Progenitor cell of endocrine pancreas (in vitro differentiated cells): ENCODE measurements at places on chromosomes 7 and 10.

GRCh38 chr10:49119746-49120145 is 4.4 kb upstream of the VSTM4 start:
- H3K4me3 ChIP-seq: no peak overlapping the region
- H3K4me1 ChIP-seq: peaks cover 1% of the 10 kb centered on the region
- no peak for DNase-seq
- peak overlapping the region; percentile 79 for H3K27ac ChIP-seq

- H3K36me3 ChIP-seq: no peaks in the 10 kb centered on the region
- H3K4me1 ChIP-seq: no peaks in the 10 kb centered on the region
- DNase-seq: no peak
- no peak overlapping the region for H3K27ac ChIP-seq
- H3K27me3 ChIP-seq: peaks cover 40% of the 10 kb centered on the region
Observed at GRCh38 chr10:117632406-117632805, 89.9 kb downstream of the EMX2 start.

GRCh38 chr7:75663302-75663907 is 75.3 kb downstream of the HIP1 start:
- H3K27me3 ChIP-seq: no peaks in the 10 kb centered on the region
- no peak overlapping the region for H3K4me3 ChIP-seq
- no peak for DNase-seq
- H3K4me1 ChIP-seq: no peaks in the 10 kb centered on the region
- H3K36me3 ChIP-seq: no peaks in the 10 kb centered on the region
- H3K27ac ChIP-seq: no peak overlapping the region

DNA sequence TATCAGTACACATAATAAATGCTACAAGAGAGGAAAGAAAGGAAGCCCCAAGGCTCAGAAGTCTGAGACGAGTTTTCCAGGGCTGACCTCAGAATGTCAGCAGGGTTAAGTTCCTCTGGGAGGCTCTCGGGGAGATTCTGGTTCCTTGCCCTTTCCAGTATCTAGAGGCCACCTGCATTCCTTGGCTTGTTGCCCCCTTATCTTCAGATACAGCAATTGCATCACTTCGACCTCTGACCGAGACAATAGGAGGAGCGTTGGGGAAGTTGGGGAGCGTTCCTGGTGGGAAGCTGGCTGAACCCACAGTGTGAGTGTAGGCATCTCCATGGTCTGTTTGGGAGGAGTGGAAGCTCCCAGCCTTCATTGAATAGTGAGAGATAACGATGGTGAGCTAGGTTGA is 72.0 kb upstream of the MTPN start:
- no peaks in the 10 kb centered on the region for H3K27me3 ChIP-seq
- no peaks in the 10 kb centered on the region for H3K36me3 ChIP-seq
- H3K27ac ChIP-seq: no peak overlapping the region
- no peaks in the 10 kb centered on the region for H3K4me1 ChIP-seq
- no peak overlapping the region for H3K4me3 ChIP-seq
- DNase-seq: no peak

GRCh38 chr7:80918399-80918798 is 452 bp downstream of the SEMA3C start:
- H3K27ac ChIP-seq: peak overlapping the region; percentile 98
- peaks cover 23% of the 10 kb centered on the region for H3K36me3 ChIP-seq
- H3K27me3 ChIP-seq: no peaks in the 10 kb centered on the region
- peaks cover 59% of the 10 kb centered on the region for H3K4me1 ChIP-seq
- DNase-seq: no peak

- H3K27me3 ChIP-seq: no peaks in the 10 kb centered on the region
- no peaks in the 10 kb centered on the region for H3K4me1 ChIP-seq
- no peak overlapping the region for H3K4me3 ChIP-seq
- H3K27ac ChIP-seq: no peak overlapping the region
Observed at GRCh38 chr7:108181073-108181985, 51.2 kb upstream of the LAMB4 start.

- no peak for DNase-seq
- peaks cover 5% of the 10 kb centered on the region for H3K4me1 ChIP-seq
- peaks cover 2% of the 10 kb centered on the region for H3K36me3 ChIP-seq
- no peak overlapping the region for H3K4me3 ChIP-seq
- H3K27me3 ChIP-seq: no peaks in the 10 kb centered on the region
Observed at GRCh38 chr10:53052521-53053164, 280.1 kb upstream of the MBL2 start.

GRCh38 chr7:142279601-142280000 is 21.7 kb upstream of the PRSS58 start:
- H3K4me1 ChIP-seq: no peaks in the 10 kb centered on the region
- no peaks in the 10 kb centered on the region for H3K36me3 ChIP-seq
- no peak overlapping the region for H3K27ac ChIP-seq
- no peak for DNase-seq
- peaks cover 6% of the 10 kb centered on the region for H3K27me3 ChIP-seq
- H3K4me3 ChIP-seq: no peak overlapping the region

- peaks cover 40% of the 10 kb centered on the region for H3K36me3 ChIP-seq
- peaks cover 6% of the 10 kb centered on the region for H3K4me1 ChIP-seq
- H3K27me3 ChIP-seq: no peaks in the 10 kb centered on the region
Observed at GRCh38 chr10:74103560-74104258, 46.9 kb downstream of the AP3M1 start.

GRCh38 chr7:103794424-103794823 is 195.0 kb downstream of the RELN start:
- H3K4me1 ChIP-seq: peaks cover 7% of the 10 kb centered on the region
- no peak for DNase-seq
- no peak overlapping the region for H3K27ac ChIP-seq
- H3K4me3 ChIP-seq: no peak overlapping the region
- no peaks in the 10 kb centered on the region for H3K27me3 ChIP-seq

DNA sequence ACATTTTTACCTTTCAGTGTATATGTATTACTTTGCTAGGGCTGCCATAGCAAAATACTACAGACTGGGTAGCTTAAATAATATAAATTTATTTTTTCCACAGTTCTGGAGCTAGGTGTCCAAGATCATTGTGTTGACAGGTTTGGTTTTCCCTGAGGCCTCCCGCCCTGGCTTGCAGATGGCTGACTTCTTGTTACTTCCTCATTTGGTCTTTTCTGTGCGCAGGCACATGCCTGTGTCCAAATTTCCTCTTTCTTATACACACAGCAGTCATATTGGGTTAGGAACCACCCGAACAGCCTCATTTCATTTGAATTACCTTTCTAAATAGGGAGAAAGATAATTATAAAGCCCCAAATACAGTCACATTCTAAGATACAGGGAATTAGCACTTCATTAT is 521.6 kb upstream of the SORCS1 start:
- H3K4me1 ChIP-seq: peaks cover 1% of the 10 kb centered on the region
- no peaks in the 10 kb centered on the region for H3K36me3 ChIP-seq
- H3K27ac ChIP-seq: no peak overlapping the region
- DNase-seq: no peak
- H3K27me3 ChIP-seq: no peaks in the 10 kb centered on the region

- H3K4me1 ChIP-seq: peaks cover 2% of the 10 kb centered on the region
- H3K27ac ChIP-seq: no peak overlapping the region
- H3K27me3 ChIP-seq: no peaks in the 10 kb centered on the region
- no peaks in the 10 kb centered on the region for H3K36me3 ChIP-seq
Observed at GRCh38 chr10:110056822-110057221, 49.0 kb downstream of the ADD3 start.

- DNase-seq: no peak
- H3K27ac ChIP-seq: no peak overlapping the region
- no peaks in the 10 kb centered on the region for H3K36me3 ChIP-seq
Observed at GRCh38 chr10:104450954-104451353, 97.3 kb downstream of the CFAP58 start.

DNA sequence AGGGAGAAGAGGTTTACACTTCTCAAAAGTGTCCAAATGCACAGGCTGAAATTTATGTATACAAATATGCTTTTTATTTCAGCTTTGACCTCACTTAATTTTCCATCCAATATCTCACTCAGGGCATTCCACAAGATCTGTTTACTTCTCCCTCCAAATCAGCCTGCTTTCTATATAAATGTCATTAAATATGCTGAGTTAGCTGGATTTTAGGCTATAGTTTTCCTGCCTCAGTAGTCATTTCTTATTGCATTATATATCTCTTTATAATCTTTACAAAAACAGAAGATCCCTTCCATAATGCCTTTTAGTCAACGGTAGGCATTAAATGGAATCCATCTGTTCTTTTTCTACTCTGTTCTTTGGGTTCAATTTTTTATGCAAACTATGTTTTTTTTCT is 71.7 kb upstream of the KCND2 start:
- no peaks in the 10 kb centered on the region for H3K4me1 ChIP-seq
- no peaks in the 10 kb centered on the region for H3K36me3 ChIP-seq
- no peak overlapping the region for H3K4me3 ChIP-seq

GRCh38 chr7:27112955-27113949 is 10.8 kb upstream of the HOXA2 start:
- H3K4me3 ChIP-seq: peak overlapping the region; percentile 97
- H3K27me3 ChIP-seq: no peaks in the 10 kb centered on the region
- peaks cover 23% of the 10 kb centered on the region for H3K36me3 ChIP-seq
- peaks cover 60% of the 10 kb centered on the region for H3K4me1 ChIP-seq

- no peak overlapping the region for H3K27ac ChIP-seq
- no peak for DNase-seq
- H3K4me3 ChIP-seq: no peak overlapping the region
- peaks cover 31% of the 10 kb centered on the region for H3K36me3 ChIP-seq
- no peaks in the 10 kb centered on the region for H3K27me3 ChIP-seq
- H3K4me1 ChIP-seq: no peaks in the 10 kb centered on the region
Observed at GRCh38 chr7:5012985-5013384, 32.7 kb upstream of the RBAK start.

- DNase-seq: no peak
- H3K36me3 ChIP-seq: peaks cover 3% of the 10 kb centered on the region
- H3K27me3 ChIP-seq: no peaks in the 10 kb centered on the region
- H3K27ac ChIP-seq: no peak overlapping the region
Observed at GRCh38 chr10:74371696-74372095, 220.7 kb downstream of the ADK start.

DNA sequence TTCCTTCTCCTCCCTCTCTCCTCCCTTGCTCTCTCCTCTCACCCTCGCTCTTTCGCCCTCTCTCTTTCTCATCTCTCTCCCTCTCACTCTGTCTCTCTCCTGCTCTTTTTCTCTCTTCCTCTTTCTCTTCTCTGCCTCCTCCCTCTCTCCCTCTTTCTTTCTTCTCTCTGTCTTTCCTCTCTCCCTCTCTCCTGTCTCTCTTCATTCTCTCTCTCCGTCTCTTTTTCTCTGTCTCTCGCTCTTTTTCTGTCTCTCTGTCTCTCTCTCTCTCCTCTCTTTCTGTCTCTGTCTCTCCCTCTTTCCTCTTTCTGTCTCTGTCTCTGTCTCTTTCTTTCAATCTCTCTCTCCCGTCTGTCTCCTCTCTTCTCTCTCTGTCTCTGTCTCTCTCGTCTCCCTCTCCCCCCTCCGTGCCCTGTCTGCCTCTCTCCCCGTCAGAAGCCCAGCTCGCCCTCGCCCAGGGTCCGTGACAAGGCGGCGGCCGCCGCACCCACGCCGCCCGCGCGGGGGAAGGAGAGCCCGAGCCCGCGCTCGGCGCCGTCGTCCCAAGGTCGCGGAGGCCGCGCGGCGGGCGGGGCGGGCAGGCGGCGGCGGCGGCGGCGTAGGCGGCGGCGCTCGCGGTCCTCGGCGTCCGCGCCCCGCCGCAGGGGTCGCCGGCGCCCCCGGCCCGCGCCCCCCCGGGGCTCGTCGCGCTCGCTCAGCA is 21.3 kb upstream of the HSPB1 start:
- H3K36me3 ChIP-seq: no peaks in the 10 kb centered on the region
- H3K4me3 ChIP-seq: peak overlapping the region; percentile 58
- no peak for DNase-seq

GRCh38 chr7:124635416-124635815 is 130.2 kb downstream of the GPR37 start:
- no peak overlapping the region for H3K4me3 ChIP-seq
- no peaks in the 10 kb centered on the region for H3K27me3 ChIP-seq
- H3K36me3 ChIP-seq: no peaks in the 10 kb centered on the region
- H3K27ac ChIP-seq: no peak overlapping the region
- DNase-seq: no peak

GRCh38 chr7:150854066-150855000 is 2.0 kb downstream of the AOC1 start:
- H3K4me1 ChIP-seq: peaks cover 2% of the 10 kb centered on the region
- H3K27ac ChIP-seq: no peak overlapping the region
- no peak for DNase-seq
- H3K36me3 ChIP-seq: no peaks in the 10 kb centered on the region

GRCh38 chr10:58072634-58073033 is 195.1 kb downstream of the IPMK start:
- DNase-seq: no peak
- H3K4me3 ChIP-seq: no peak overlapping the region
- H3K27me3 ChIP-seq: peaks cover 4% of the 10 kb centered on the region
- no peaks in the 10 kb centered on the region for H3K36me3 ChIP-seq

DNA sequence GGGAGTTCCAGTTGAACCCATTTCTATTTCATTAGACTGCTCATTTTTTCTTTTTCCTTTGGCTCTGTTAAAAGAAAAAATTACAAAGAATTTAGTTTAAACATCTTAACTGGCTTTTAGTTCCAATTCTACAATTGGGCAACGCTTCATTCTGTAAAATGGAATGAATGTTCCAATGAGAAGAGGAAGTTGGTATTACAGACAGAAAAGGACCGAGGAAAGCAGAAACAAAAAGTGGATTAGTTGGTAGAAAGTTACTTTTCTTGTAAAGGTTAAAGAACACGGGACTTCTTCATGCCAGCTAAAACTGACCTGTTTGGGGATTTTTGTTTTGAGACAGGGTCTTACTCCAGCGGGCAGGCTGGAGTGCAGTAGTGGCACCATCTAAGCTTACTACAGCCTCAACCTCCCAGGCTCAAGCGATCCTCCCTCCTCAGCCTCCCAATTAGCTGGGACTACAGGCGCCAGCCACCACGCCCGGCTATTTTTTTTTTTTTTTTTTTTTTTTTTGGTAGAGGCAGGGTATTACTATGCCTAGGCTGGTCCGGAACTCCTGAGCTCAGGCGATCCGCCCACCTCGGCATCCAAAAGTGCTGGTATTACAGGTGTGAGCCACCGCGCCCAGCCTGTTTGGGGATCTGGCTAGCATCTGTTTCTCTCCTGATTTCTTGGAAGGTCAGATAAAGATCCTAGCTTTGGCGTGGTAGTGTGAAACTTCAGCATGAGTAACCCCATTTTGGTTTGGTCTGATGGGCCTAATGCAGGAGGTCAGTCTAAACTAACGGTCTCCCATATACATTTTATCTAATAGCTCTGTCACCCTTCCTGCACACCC is 1.3 kb upstream of the VDAC2 start:
- no peaks in the 10 kb centered on the region for H3K27me3 ChIP-seq
- DNase-seq: no peak
- peak overlapping the region; percentile 99 for H3K27ac ChIP-seq
- H3K36me3 ChIP-seq: peaks cover 10% of the 10 kb centered on the region
- H3K4me1 ChIP-seq: peaks cover 31% of the 10 kb centered on the region

- H3K27ac ChIP-seq: no peak overlapping the region
- peaks cover 5% of the 10 kb centered on the region for H3K27me3 ChIP-seq
- no peaks in the 10 kb centered on the region for H3K4me1 ChIP-seq
Observed at GRCh38 chr10:63666836-63667383, 145.7 kb downstream of the REEP3 start.

DNA sequence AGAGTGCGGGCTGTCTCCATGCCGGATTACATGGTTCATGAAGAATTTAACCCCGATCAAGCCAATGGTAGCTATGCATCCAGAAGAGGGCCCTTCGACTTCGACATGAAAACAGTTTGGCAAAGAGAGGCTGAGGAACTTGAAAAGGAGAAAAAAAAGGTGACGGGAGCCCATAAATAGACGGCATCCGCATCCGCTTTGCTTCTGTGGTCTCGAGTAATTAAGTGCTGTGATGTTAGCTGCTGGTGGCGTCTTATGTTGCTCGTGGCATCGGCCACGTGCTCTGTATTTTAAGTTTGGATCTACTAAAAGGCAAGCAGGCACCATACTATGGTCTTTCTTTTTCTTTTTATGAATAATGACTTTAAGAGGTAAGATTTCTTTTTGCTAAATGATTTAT is 11.1 kb downstream of the C7orf57 start:
- no peaks in the 10 kb centered on the region for H3K36me3 ChIP-seq
- no peak for DNase-seq
- H3K27me3 ChIP-seq: peaks cover 20% of the 10 kb centered on the region
- no peak overlapping the region for H3K27ac ChIP-seq
- H3K4me1 ChIP-seq: no peaks in the 10 kb centered on the region
